Uterus (tissue), 4 donors: ENCODE measurements at places on chromosomes 7 and 10. TPM values are rescaled to one million over a fixed set of nuclear protein-coding genes. Genes with fewer than 3 reads are reported as not detected.

Gene C10orf62
- not detected for total RNA-seq

- H3K27ac ChIP-seq, result no peak overlapping the region
- no peaks in the 10 kb centered on the region for H3K27me3 ChIP-seq
- no peak for DNase-seq
- H3K4me1 ChIP-seq, result no peaks in the 10 kb centered on the region
Observed at GRCh38 chr7:81114633-81115032, 195.8 kb upstream of the SEMA3C start.

DNA sequence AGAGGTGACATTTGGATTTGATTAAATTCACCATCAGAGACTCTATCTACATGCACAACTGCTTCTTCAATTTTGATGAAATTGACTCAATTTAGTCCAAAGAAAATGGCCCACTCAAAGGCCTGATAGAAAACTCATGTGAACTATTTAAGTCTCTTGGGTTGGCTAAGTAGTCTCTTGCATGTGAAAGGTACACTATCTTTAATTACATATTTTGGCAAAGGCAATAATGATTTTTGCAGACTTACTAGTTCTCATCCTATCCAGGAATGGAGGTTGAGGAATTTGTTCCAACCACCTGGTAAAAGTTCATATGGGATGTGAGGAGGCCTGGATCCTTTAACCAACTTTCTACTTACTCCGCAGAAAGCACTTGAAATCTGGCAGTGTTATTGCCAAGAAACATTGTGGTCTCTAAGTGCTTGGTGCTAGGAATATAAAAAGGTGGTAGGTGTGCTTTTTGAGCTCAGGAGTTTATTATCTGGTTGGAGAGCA lies 618.6 kb upstream of the MKI67 start:
- no peaks in the 10 kb centered on the region for H3K36me3 ChIP-seq
- no peaks in the 10 kb centered on the region for H3K4me1 ChIP-seq
- H3K27ac ChIP-seq, result no peak overlapping the region
- no peaks in the 10 kb centered on the region for H3K27me3 ChIP-seq
- H3K4me3 ChIP-seq, result no peak overlapping the region
- DNase-seq, result no peak

- no peaks in the 10 kb centered on the region for H3K36me3 ChIP-seq
- DNase-seq, result no peak
- H3K27ac ChIP-seq, result no peak overlapping the region
- H3K4me3 ChIP-seq, result no peak overlapping the region
- no peaks in the 10 kb centered on the region for H3K4me1 ChIP-seq
- no peaks in the 10 kb centered on the region for H3K27me3 ChIP-seq
Observed at GRCh38 chr7:91327346-91327745, 63.1 kb downstream of the FZD1 start.

DNA sequence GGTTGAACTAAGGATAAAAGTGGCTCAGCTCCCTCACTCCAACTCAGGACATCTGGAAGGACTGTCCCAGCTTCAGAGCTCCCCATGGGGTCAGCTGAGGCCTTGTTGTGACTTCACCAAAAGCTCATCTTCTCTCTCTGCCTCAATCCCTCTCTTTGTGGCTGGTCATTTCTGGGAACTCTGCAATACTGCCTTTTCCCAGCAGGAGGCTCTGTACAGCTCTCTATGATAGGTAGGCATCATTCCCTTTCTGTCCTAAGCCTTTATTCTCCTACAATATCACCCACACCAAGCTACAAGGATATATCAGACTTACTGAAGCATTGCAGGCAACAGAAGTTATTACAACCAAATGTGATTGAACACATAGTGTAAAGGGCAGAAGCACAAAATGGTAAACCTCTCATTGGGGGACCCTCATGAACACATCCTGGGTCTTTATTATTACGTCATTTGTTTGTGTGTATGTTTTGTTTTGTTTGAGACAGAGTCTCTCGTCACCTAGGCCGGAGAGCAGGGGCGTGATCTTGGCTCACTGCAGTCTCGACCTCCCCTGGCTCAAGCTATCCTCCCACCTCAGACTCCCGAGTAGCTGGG lies 36.7 kb upstream of the PRPS1L1 start:
- H3K27ac ChIP-seq, result no peak overlapping the region
- DNase-seq, result no peak
- no peaks in the 10 kb centered on the region for H3K36me3 ChIP-seq

DNA sequence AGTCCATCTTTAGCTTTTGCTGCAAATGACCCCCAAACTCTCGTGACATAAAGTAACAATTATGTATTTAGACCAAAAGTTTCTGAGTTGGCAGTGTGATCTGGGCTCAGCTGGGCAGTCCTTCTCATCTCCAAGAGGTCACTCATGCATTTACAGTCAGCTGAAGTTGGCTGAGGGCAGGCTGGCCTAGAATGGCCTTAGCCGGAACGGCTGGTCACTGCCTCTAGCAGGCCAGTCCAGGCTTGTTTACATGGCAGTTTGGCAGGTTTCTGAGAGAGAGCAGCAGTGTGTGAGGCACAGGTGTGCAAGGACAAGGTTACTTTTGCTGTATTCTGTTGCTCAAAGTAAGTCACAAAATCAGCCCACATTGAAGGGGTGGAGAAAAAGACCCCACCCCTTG lies 200.0 kb upstream of the AGK start:
- no peaks in the 10 kb centered on the region for H3K36me3 ChIP-seq
- no peaks in the 10 kb centered on the region for H3K4me1 ChIP-seq
- no peak overlapping the region for H3K4me3 ChIP-seq
- no peaks in the 10 kb centered on the region for H3K27me3 ChIP-seq
- no peak for DNase-seq

DNA sequence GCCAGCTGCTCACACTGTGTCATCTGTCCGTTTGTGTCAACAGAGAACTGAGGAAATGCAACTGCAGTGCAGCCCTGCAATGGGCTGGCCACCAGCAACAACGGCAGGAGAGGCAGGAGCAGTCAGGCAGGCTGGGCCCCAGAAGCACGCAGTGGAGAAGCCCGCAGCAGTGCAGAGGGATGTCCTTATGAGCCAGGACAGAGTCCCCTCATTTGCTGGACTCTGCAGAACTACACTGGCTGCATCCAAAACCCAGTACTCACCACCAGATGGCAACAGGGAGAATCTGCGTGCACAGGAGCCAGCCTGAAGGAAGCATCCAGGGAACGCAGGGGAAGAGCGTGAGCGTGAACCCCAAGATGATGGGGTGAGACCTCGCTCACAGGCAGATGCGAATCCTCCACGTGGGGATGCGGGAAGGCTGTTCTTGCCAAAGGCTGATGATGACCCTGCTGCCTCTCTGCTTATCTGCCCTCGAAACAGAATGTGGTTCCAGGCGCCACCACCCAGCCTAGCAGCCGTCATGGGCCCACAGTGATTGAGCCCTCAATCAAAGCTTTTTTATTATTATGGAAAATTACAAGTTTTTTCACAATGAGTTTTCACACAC lies 232.1 kb downstream of the PTPRN2 start:
- H3K27me3 ChIP-seq, result no peaks in the 10 kb centered on the region
- no peak overlapping the region for H3K27ac ChIP-seq
- peak; percentile 0 for DNase-seq
- no peaks in the 10 kb centered on the region for H3K4me1 ChIP-seq
- no peak overlapping the region for H3K4me3 ChIP-seq
- no peaks in the 10 kb centered on the region for H3K36me3 ChIP-seq

DNA sequence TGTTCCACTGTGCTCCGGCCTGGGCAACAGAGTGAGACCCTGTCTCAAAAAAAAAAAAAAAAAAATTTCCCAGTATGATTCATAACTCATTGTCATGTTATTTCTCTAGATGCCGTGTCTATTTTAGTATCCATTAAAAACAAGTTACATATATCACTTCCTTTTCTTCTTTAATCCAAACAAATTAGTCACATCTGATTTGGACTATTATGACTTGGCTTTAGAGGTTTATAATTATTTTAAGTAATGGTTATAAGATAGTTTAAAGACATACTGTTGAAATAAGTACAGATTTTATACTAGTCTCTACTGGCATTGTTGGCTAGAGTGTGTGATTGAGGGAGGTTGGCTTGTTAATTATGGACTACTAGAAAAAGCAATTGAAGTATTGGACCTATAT lies 53.3 kb downstream of the ZMYND11 start:
- H3K36me3 ChIP-seq, result no peaks in the 10 kb centered on the region
- H3K27ac ChIP-seq, result no peak overlapping the region
- H3K4me1 ChIP-seq, result no peaks in the 10 kb centered on the region
- H3K4me3 ChIP-seq, result no peak overlapping the region
